Kidney (tissue), 22 donors: ENCODE measurements at places on chromosomes 7 and 10. TPM values are rescaled to one million over a fixed set of nuclear protein-coding genes. Genes with fewer than 3 reads are reported as not detected.

DNA sequence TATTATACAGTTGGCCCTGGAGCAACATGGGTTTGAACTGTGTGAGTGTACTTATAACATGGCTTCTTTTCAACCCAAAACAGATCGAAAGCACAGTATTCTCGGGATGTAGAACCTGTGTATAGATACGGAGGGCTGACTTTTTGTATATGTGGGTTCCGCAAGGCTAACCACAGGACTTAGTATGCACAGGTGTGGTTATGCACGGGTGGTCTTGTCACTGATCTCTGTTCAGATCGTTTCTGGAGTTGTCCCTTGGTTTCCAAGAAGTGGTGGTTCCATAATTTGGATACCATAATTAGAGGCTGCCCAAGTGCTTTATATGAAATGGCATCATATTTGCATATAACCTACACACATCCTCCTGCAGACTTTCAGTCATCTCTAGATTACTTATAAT lies 10.9 kb upstream of the BHLHA15 start:
- H3K27ac ChIP-seq, result no peak overlapping the region
- H3K4me3 ChIP-seq, result no peak overlapping the region
- H3K4me1 ChIP-seq, result peaks cover 7% of the 10 kb centered on the region
- no peaks in the 10 kb centered on the region for H3K36me3 ChIP-seq
- no peak for DNase-seq

DNA sequence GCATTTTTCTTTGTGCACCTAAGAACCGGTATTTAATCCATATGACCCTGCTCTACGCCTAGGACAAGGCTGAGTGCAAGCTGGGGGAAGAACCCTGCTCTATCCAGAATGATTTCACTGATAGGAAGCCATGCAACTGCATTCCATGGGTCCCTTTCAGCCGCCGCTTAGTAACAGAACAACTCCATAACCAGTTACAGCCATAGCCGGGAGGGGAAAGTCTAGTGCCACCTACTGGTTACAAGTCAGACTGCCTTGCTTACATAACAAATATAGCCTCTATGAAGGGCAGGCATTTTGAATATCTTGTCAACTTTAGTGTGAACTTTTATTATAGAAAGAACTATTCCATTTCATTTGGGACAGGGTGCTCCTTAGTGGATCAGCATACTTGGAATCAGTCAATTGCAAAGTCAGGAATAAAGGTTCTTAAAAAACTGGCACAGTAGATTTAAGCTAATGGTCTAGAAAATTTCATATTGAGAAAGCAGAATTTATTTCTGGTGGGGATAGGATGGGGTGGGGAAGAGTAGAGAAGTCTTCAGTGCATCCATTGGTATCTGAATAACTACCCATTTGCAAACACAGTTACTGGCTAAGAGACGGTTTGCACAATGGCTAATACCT lies 521.7 kb downstream of the ADRA2A start:
- H3K27ac ChIP-seq, result no peak overlapping the region
- no peaks in the 10 kb centered on the region for H3K27me3 ChIP-seq
- DNase-seq, result peak; percentile 78
- H3K36me3 ChIP-seq, result no peaks in the 10 kb centered on the region
- H3K4me1 ChIP-seq, result no peaks in the 10 kb centered on the region
- H3K4me3 ChIP-seq, result no peak overlapping the region

- DNase-seq, result no peak
- no peak overlapping the region for H3K27ac ChIP-seq
- no peak overlapping the region for H3K4me3 ChIP-seq
- H3K4me1 ChIP-seq, result no peaks in the 10 kb centered on the region
- no peaks in the 10 kb centered on the region for H3K36me3 ChIP-seq
Measured at GRCh38 chr7:50282813-50283605, 21.5 kb upstream of the IKZF1 start.

C7orf57 gene
- 0.63 TPM for total RNA-seq

MYL10 gene
- total RNA-seq, result not detected

CFAP69 gene
- 13.2 TPM for total RNA-seq

CCAR1 gene
- 54.4 TPM for total RNA-seq

PRRT4 gene
- not detected for total RNA-seq

- no peak overlapping the region for H3K27ac ChIP-seq
- no peaks in the 10 kb centered on the region for H3K27me3 ChIP-seq
- H3K36me3 ChIP-seq, result no peaks in the 10 kb centered on the region
- no peaks in the 10 kb centered on the region for H3K4me1 ChIP-seq
Measured at GRCh38 chr10:68462536-68462935, 9.2 kb downstream of the DNA2 start.
